Activated T-cell treated with anti-CD3 and anti-CD28 coated beads, Interleukin-2, amount 50 U/mL, for 1 hour (primary cell): ENCODE measurements at places on chromosomes 5 and 9.

GRCh38 chr9:24698881-24699518 lies 153.3 kb upstream of the IZUMO3 start:
- DNase-seq, result no peak

DNA sequence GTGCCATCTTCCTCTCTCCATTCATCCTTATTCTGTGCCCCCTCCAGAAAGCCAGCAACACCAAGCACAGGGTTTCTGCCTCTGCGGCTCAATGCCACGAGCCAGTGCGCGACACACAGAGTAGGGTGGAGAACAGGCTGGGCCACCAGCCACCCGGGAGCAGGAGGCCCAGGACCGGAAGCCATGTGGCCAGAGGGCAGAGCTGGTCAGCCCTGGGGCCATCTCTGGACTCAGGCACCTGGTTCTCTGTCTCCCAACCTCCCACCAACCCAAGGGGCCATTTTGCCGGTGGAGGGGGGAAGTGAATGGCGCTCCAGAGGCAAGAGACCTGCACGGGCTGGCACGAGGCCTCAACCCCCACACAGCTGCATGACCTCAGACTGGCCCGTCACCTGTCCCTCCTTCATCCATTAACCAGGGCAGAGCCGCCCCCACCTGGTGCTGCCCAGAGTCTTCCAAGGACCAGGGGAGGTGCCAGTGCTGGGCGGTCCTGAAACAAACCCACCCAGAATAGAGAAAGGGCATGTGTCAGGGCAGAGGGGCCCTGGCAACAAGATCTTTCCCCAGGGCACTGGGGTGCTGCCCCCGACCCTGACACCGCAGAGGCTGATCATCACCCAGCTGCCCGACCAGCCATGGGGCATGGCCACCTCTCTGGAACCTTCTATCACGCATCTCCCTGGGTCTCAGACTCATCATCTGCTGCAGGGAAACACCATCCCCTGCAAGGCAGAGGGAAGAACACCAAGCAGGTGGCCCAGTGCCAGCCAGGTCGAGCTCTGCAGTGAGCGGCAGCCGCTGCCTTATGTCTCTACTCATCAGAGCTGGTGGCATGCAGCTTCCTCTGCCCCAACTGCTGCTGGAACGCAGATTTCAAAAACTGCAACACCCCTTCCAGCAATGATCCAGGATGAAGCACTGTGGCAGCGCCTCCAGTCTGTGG lies 11.9 kb downstream of the VAV2 start:
- no peak for DNase-seq

DNA sequence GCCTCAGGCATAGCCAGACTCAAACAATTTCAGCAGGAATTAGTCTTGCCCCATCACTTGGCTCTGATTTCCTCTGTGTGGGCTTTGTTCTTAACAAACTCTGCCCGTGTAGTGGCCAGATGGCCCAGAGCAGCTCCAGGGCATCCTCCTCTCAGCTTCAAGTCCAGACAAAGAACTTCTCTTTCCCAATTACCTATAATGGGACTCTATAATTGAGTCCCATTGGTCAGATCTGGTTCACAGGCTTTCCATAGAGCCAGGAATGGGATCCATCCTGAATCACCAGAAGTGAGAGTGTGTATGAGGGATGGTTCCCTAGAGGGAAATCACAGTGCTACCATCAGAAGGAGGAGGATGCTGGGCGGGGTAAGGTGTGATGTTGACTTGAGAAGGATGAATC lies 515.8 kb downstream of the KIF4B start:
- no peak for DNase-seq

GRCh38 chr9:137547687-137548543 lies 2.3 kb downstream of the PNPLA7 start:
- DNase-seq, result no peak

DNA sequence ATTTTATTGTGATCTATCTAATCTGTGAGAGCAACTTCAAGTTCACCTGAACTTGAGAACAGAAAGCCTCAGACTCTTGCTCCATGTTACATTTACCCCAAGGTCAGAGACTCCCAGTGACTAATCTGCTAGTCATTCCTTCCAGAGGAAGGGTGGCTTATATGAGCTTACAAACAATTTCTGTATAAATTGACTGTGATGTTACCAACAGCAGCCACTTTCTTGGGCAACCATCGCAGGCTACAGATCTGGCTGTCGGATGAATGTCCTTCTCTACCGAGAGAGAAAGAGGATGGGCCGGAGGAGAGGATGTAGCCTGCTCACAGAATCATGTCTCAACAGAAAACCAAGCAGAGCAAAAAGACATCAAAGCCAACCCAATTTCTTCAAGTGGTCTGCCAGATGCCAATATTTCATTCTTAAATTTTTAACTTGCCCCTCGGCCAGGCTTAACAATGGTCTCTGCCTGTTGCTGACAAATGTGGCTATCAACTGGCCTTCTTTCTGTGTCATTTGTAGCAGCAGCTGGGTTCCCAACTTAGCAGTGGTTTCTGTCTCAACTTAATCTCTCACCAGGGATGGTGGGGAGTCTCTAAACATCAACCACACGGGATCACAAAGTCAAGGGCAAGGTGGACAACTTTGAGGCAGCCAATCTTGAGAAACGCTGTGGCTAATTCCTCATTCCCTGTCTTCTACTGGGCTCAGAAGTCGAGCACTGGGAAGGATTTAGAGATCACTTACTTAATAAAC lies 81.3 kb downstream of the RAPGEF1 start:
- DNase-seq, result no peak

DNA sequence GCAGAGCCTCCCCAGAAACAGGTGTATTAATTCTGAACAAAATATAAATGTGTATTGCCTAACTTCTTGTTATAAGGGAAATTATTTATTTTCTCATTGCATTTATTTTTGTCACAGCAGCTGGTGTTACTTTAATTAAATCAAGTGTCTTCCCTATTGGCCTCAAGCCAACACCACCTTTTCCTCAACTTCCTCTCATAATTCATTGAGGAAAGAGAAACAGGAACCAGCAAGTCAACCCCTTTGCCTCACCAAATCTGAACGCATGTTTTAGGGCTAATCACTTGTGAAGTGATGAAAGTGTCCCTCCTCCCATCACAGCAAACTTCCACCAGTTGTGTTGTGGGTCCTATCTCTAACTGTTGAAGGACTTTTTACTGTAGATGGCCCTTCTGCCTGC lies 73.1 kb downstream of the DIRAS2 start:
- no peak for DNase-seq

- no peak for DNase-seq
These were observed 150.6 kb downstream of the FER start for GRCh38 chr5:108898257-108898656.

DNA sequence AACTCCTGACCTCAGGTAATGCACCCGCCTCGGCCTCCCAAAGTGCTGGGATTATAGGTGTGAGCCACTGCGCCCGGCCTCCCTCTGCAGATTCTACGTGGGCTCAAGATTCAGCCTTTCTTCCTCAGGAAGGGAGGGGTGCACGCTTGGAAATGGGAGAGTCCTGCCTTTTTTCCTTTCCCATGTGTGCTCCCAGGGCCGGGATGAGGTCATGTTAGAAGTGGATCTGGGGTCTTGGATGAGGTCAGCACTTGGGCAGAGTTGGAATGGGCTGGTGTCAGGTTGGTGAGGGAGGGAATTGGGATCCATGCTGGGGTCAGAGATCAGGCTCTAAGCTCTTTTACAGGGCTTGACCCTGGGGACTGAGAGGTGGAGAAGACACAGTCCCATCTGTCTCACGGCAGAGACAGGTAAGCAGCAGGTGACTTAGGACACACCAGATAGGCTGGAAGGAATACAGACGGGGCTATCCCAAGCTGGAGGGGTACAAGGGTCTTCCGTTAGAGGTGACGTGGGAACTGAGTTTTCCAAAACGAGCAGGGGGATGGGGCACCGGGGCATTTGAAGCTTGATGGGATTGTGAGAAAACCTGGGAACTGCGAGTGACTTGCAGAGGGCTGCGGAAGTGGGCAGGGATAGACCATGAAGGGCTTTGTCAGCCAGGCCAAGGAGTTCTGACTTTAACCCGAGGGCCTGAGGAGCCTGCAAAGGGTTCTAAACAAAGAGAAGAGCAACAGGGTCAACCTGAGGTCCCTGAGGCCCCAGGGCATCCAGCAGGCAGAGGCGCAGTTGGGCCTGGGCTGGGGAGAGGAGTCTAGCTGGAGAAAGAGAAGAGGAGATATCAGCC lies 1.8 kb upstream of the AQP7 start:
- DNase-seq, result no peak

- no peak for DNase-seq
These were observed 6.8 kb upstream of the IFNA5 start for GRCh38 chr9:21311889-21312288.

- DNase-seq, result no peak
These were observed 79.4 kb downstream of the GADD45G start for GRCh38 chr9:89684218-89684617.

- DNase-seq, result no peak
These were observed 78.4 kb downstream of the TSPAN17 start for GRCh38 chr5:176725521-176726280.

GRCh38 chr9:129814432-129815223 lies 9.3 kb downstream of the TOR1A start:
- DNase-seq, result no peak

DNA sequence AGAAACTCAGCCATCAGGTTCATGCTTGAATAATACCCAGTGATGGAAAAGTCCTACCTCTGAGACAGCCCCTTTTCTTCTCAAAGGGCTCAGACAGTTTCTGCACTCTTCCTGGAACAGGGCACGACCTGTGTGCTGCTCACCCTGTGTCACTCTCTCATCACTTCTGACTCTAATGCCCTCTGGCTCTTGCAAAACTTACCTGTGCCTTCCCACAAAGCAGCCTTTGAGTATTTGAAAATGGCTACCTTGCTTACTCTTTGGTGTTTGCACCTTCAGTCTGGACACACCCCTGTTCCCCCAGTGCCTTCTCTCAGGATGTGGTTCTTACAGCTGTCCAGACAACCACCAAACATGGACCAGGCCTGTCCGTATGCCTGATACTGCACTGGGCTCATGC lies 171.4 kb downstream of the GRIA1 start:
- DNase-seq, result no peak

GRCh38 chr9:103991698-103992097 lies 102.4 kb upstream of the SMC2 start:
- DNase-seq, result no peak

DNA sequence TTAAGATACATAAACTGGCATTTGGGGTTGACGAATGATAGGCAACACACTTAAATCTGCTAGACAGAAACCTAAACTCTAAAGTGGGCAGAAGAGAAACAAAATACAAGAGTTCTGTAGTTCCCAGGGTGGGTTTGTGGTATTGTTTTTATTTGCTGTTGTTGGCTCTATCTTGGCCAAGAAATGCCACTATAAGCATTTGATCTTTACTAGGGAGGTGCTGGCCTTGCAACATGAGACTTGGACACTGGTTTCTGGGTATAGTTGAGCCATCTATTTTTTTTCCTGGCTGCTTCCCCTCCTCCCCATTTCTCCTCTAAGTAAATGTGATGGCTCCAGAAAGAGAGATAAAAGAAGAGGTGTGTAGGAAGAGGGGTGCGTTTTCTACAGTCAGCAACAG lies 251.2 kb downstream of the SLIT3 start:
- no peak for DNase-seq

DNA sequence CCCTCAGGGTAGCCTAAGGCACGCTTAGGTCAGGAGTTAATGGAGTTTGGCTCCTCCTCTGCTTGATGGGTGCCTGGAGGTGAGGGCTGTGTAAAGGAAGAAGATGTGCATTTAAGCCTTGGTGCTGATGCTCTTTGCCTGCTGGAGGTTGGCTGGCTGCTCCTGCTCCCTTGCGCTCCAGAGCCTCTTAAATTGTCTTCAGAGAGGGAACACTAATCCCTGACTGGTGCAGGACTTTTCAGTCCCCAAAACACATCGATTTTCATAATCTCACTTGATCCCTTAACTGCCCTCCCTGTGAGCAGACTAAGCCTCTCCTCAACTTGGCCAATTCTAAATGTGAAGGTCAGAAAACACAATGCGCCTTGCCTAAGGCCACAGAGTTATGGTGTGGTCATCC lies 16.2 kb upstream of the TCOF1 start:
- no peak for DNase-seq

- no peak for DNase-seq
These were observed 864 bp downstream of the PAPPA start for GRCh38 chr9:116154334-116154975.

DNA sequence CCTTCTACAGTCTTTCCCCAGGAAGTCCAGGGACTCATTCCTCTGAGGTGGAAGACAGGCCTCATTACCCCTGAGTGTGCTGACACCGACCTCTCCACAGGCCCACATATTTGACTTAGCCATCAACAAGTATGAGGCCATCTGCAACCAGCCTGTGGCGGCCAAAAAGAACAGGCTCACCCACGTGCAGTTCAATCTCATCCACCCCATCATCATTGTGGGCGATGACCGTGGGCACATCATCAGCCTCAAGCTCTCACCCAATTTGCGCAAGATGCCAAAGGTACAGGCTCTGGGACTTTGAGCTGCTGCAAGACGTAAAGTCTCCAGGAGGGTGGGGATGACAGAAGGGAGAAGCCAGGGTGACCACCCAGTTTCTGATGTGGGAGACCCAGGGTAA lies 5.6 kb downstream of the ENHO start:
- DNase-seq, result no peak

DNA sequence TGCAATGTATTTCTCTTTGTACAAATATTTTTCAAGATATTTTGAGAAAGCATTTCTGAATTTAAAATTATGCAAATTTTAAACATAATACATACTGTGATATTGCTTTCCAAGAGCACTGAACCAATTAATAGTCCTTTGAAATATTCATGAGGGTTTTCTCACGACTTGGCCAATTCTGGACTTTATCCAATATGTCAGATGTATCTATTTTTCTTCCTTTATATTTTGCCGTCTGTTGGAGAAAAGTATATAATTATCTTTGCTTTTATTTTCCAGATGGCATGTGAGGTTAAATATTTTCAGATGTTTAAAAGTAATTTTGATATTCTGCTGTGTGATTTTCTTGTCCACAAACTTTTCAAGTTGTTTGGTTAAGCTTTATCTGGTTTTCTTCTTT lies 378.9 kb downstream of the SLCO4C1 start:
- DNase-seq, result no peak

- DNase-seq, result no peak
These were observed 20.2 kb downstream of the NIPSNAP3B start for GRCh38 chr9:104784098-104784497.

DNA sequence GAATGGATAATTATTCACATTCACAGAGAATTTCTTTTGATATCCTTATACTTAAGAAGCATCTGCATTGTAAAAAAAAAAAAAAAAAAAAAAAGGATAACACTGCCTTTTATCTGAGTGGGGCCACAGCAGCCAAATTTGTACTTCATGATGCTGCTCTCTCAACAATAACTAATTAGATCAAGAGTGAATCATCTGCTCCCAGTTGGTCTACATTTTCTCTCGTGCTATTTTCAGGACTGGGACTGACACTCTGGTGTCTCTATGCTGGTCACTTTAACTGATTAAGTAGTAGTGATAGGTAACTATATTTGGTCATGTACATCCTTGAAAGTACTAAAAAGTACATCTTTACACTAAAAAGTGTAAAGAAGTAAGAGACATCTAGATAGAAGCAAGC lies 90.1 kb downstream of the RFX3 start:
- DNase-seq, result no peak
